Effector CD4-positive, alpha-beta T cell (primary cell): ENCODE measurements at places on chromosomes 3 and 15.

DNA sequence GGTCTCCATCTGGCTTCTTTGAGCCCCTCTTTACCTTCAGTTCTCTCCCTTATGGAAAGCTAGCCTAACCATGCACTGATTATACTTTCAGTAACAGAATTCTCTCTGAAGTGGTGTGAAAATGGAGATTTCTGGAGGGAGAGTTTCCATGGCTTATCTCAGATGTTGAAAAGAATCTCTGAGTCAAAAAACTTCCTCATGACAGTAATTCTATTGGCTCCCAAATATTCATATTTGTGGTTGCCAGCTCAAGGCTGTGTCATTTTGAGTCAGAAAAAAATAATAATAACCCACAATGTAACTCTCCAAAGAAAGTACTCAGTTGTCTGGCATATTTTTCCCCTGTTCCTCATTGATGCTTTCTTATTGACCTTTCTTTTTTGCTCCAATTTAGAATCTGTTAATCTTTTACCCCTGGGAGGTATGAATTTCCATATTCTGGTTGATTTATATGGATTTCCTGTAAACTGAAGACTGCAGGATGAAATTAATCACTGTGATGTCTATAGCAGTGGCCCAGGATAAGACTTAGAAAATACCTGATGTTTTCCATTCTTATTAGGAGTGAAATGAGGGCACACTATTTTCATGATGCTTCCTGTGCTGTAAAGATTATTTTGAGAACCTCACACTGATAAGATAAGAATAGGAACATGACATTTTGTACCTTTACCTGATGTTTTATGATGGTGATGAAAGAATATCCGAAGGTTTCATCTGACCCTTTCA is 149.5 kb upstream of the EPHA3 start:
- no peak for DNase-seq

GRCh38 chr3:51733859-51734571 is 27.1 kb downstream of the GRM2 start:
- no peak for DNase-seq

DNA sequence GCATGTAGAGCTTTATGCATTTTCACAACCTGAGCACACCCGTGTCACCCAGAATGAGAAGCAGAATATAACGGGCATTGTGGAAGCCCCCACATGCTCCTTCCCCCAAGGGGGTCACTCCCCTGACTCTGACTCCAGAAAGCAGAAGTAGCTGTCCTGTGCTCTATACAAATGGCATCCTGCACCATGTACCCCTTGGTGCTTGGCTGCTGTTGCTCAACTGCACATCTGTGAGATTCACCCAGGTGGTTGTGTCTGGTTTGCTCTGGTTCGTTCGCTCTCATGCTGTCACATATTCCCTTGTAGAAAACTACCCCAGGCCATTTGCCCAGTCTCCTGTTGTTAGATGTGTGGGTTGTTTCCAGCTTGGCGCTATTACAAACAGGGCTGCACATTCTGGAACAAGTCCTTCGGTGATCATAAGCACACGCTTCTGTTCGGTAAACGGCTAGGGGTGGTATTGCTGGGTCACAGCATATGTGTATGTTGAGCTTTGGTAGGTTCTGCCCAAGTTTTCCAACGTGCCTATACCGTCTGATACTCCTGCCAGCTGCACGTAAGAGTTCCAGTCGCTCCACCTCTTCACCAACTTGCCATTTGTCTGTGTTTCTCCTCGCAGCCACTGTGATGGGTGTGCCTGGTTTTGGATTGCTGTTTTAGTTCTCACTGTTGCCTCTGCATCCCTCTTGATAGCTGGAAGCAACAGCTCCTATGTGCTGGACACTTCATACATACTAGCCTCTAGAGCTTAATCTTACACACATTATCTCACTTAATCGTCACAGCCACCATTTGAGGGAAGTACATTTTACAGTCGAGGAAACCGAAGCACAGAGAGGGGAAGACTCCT is 65.4 kb upstream of the SLC6A6 start:
- no peak for DNase-seq

DNA sequence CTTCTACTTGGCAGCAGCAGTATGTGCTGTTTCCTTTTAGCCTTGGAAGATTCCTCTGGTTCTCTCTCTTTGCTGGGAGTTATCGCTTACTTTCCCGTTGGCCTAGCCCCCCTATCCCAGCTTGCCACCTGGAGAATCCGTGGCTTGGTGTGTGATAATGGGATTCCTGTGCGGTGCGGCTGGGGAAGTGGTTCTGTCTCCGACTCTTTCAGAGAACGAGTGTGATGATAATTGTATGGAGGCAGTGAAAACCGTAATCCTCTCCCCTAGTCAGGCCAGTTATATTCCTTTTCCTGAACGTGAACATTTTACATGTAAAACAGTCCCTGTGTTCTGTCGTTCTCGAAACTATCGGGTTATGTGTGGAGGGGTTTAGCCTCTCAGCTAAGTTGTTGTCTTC is 300.1 kb upstream of the C2CD4B start:
- DNase-seq, result no peak

DNA sequence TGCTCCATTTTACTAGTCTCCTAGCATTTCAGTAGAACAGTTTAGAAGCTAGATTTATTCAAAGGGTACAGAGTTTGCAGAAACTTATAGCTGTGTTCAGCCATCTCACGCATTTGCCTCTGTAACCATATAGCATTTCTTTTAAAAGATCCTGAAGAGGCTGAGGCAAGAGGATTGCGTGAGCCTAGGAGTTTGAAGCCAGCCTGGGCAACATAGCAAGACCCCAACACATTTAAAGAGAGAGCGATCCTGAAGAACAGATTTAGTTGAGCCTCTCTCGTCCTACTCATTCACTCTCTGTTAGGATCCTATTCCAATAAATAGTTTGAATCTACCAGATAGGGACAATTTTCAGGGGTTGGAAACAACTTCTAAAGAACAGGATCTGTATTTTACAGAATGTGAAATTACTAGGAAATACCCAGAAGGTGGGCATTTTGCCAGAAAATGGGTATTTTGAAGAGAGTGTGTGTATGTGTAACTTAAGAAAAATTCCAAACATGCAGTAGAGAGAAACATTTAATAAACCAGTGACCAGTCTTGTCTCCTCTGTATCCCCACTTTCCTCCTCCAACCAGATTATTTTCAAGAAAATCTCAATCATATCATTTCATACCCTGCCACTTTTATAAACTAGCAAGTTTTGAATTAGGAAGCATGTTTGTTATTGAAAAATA is 4.5 kb downstream of the EIF3J start:
- no peak for DNase-seq

DNA sequence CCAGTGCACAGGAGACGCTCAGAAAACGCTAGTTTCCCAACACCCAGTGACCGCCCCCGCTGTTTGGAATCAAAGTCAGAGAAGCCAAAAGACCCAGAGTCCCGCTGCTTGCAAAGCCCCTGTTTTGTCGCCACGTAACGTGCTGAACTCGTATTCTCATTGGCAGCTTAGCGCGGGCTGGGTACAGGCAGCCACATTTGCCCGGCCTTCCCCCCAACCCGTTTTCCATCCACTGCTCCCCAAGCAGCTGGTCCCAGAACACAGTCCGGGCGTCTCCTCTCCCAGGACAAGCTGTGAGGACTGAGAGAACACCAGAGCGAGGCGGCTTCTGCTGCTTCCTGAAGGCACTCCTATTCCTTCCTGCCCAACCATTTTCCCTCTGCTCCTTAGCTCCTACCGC is 54.8 kb downstream of the RASGRF1 start:
- DNase-seq, result no peak

GRCh38 chr3:9384141-9384828 is 13.1 kb upstream of the SETD5 start:
- no peak for DNase-seq

- no peak for DNase-seq
Observed at GRCh38 chr3:108103040-108103751, 12.4 kb upstream of the CD47 start.

GRCh38 chr3:73026760-73027113 is 30.1 kb downstream of the PPP4R2 start:
- no peak for DNase-seq

- no peak for DNase-seq
Observed at GRCh38 chr15:36595611-36596010, 16.2 kb downstream of the CDIN1 start.

GRCh38 chr3:14472471-14473351 is 67.4 kb downstream of the GRIP2 start:
- DNase-seq, result no peak

GRCh38 chr3:129973853-129974563 is 512 bp upstream of the TRH start:
- DNase-seq, result no peak

- DNase-seq, result no peak
Observed at GRCh38 chr15:101017093-101017754, 98.1 kb downstream of the LRRK1 start.

- DNase-seq, result no peak
Observed at GRCh38 chr3:16338999-16339398, 74.0 kb downstream of the OXNAD1 start.

DNA sequence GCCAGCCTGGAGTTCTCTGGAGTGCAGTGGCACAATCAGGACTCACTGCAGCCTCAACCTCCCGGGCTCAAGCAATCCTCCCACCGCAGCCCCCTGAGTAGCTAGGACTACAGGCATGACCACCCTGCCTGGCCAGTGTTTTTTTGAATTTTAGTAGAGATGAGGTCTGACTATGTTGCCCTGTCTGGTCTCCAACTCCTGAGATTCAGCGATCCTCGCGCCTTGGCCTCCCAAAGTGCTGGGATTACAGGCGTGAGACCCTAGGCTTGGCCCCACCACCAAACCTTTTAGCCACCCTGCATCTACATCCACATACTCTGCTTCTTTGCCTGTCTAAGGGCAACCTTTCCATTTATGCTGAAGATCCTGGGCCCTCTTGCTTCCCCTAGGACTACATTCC is 4.4 kb downstream of the NUSAP1 start:
- DNase-seq, result no peak

- no peak for DNase-seq
Observed at GRCh38 chr3:69079269-69080159, 651 bp downstream of the UBA3 start.

DNA sequence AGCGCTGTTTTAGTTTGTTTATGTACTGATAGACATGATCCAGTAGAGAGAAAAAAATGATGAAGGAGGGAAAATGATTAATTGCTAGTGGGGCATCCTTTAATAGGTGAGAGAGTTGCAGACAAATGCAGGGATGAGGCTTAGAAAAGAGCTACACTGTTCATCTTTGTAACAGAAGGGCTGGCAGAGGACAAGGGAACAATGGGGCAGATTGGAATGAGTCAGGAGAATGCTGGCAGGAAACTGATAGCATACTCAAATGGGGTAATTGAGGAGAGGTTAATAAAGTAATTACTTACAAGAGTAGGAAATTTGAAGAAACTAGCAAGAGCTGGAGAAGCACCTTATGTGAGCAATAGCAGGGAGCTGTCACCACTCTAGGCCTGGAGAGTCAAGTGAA is 170.9 kb downstream of the OXSM start:
- DNase-seq, result no peak

DNA sequence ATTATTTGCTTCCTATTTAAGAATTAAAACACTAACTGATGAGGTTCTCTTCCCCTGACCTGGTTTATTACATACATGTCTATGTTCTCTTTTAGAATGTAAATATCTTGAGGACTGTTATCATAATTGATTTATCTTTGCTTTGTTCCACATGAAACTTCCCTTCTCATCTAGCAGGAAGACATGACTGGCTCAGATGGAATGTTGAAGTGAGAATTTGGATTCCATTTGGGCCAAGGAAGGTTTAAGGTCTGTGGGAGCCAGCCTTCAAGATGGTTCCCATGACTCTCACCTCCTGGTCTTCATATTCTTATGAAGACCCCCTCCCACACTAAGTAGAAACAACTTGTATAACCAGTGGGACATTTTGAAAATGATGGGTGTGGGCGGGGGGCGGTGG is 222.2 kb upstream of the GADL1 start:
- no peak for DNase-seq

GRCh38 chr3:76083992-76084391 is 298.6 kb upstream of the ZNF717 start:
- DNase-seq, result no peak

DNA sequence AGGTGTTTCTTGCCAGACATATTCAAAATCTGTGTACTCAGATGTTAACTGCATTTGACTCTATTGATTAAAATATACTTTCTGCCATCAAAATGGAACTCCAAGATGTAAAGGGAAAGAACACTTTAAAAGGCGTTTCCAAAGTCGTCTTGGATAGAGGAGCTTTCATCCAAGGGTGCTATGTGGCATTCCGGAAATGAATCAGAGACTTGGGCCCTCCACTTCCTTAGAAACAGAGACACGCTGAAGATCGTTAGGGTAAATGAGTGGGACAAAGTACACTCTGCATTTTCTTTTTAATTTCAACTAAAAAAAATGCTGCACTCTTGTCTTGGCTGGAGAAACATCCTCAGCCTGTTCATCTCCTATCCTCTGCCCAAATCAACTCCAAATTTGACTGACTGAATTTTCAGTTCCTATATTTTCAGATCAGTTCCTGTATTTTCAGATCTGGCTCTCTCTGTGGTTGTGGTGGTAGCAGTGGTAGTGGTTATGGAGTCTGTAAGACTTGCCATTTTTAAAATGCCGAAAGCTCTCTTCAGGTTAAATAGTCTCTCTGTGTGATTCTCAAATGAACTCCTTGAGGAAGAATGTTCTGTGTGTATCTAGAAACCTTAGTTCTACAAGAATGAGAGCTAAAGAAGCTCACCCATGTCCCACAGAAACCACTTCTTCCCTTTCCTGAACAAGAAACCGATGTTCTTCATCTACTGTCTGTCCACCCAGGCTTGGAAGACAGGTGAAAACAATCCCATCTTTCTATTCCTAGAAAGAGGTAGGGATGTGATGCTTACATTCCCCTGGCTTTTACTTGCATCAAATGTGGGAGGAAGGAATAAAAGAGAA is 156.8 kb upstream of the ICE2 start:
- DNase-seq, result no peak

GRCh38 chr3:99970198-99970597 is 144.1 kb downstream of the FILIP1L start:
- DNase-seq, result no peak

- no peak for DNase-seq
Observed at GRCh38 chr3:166279636-166280035, 442.4 kb upstream of the BCHE start.

- DNase-seq, result peak; percentile 37
Observed at GRCh38 chr3:172522871-172523818, at the start of gene TNFSF10. TSS of gene TNFSF10 (minus strand) at chr3:172523430. CDS start at chr3:172523384, 46 bp downstream.

- no peak for DNase-seq
Observed at GRCh38 chr3:141233457-141234161, 2.0 kb downstream of the PXYLP1 start.
